ENCODE measurements at places on chromosomes 16 and 17.
A peak's percentile ranks its signal among the peaks of the same experiment; 100 is the strongest.

DNA sequence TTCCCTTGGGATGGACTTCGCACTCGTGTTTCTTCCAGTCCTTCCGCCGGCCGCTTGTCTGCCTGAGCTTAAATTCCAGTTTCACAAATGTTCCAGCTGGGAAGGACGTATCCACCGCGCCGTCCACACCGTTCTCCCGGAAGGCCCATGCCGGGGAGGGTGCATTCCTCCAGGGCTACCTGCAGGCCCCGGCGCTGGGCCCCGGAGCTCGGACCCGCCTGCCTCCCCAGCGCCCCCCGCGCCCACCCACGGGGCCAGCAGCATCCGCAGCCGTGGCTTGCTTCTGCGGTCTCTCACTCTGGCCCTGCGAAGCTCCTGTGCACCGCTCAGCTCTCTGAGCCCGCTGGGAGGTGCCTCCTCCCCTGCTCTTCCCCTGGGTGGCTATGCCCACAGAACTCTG is 2084.1 kb downstream of the TP53TG3F start:
- no peak for DNase-seq

DNA sequence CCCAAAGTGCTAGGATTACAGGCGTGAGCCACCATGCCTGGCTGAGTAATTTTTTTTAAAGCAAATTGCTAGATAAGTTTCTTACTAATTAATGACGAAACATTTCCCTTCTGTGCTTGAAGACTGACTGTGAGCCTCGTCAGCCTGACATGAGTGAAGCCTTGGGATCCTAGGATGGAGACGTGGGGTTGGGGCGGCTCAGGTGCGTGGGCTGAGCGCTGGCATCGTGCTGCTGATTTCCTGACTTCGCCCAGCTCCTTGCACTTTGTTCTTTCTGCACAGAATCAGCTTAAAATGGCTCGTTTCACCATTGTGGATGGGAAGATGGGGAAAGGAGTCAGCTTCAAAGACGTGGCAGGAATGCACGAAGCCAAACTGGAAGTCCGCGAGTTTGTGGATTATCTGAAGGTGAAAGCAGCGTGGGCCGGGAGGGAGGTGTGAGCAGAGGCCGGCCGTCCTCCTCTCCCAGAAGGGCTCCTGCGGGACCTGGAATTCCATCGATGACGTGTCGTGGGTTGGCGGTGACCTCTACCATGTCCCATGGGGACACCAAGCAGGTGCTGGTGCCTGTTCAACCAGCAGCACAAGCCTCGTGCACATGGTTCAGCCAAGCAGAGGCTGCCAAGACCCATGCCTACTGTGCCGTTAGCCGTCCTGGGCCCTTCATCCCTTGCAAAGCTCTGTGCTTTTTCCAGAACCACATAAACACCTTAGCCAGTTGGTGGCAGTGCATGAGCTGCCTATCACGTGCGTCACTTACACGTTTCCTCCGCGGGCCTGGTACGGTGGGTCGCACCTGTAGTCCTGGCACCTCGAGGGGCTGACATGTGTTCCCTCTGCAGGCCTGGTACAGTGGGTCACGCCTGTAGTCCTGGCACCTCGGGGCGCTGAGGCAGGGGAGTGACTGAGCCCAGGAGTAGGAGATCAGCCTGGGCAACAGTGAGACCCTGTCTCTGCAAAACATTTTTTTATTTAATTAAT is 22.5 kb downstream of the SPG7 start:
- no peak for DNase-seq

DNA sequence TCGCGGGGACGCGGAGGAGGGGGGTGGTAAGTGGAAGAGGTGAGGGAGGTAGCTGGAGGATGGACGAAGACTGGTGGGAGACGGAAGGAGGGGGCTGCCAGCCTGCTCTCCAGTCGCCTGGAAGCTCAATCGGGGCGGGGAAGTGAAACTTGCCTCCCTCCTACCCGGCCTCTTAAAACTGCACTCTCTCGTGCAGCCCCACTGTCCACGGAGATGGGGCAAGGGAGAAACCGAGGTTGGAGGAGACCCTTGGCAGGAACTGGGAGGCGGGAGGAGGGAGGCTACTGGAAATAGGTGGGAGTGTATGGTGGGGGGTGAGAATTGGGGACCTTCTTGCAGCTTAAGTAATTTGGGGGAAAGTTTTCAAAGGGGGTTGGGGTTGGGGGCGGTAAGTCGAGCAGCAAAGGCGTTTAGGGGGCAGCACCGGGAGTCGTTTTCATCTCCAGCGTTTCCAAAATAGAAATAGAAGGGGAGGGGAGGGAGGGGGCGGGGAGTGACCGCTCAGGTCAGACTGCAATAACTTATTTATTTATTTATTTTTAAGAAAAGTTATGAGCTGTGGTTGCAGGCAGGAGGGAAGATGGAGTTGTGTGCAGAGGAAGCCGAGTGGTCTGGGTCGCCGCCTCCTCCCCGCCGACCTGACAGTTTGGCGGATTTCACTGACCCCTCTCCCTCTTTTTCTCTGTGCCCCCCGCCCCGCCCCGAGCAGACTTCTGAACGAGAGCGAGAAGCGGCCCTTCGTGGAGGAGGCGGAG is 1.4 kb downstream of the SOX9 start:
- DNase-seq, result no peak

- no peak for DNase-seq
These were observed 89.9 kb downstream of the C16orf78 start for GRCh38 chr16:49463529-49463928.

DNA sequence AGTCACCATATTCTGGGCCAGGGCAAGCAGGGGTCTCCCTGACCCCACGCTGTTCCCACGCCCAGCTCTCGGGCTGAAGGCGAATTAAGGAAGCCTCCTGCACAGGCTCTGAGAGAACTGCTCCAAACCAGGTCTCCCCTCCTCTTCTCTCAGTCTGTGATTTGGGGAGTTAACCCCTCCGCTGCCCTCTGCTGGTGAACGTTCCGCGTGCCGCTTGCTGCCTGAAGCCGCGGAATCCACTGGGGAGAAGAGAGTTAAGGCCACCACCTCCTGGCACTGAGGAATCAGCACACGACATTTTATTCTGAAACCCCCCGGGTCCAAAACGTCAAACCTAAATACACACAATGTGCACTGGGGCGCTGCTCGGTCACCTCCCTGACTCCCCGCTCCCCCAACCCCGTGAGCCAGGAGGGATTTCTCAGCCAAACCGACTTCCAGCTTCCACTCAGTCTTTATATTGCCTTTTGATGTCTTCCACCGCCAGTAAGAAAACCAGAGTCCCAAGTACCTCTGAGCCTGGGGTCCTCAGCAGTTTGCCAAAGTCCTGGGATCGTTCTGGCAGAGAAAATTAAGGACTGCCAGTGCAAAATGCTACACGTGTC is 54.4 kb upstream of the RCVRN start:
- no peak for DNase-seq

DNA sequence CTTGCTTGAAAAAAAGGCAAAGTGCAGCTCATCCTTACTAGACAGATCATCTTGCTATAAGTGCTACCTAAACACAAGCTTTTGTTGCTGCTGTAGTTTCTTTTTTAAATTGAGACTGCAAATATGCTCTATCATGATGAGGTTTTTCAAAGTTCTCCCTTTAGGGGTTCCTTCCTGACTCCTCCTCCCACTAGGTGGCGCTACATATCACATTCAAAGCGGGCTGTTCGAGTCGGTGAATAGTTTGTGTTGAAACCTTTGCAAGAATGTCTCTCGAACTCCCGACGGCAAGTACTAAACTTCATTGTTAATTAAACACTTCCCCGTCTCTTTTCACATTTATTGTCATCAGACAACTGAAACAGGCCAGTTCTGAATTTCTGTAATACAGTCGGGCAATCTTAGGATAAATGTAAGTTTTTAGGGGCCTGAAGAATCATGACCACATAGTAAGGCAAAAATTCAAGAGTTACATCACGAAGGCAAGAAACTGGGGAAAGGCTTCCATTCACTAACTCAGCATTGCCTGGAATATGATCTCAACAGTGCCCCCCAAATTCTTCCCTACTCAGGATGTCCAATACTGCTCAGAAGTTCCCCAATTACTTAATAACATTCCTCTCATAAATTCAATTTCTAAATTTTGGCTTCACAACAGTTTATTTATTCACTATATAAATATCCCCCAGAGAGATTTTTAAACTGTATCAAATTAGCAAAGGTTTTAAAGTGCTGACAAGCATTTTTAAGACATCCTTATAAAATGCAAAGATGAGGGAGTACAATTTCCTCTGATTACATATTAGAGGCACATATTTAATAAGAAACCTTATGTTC is 6.7 kb downstream of the HS3ST3A1 start:
- DNase-seq, result peak; percentile 69

DNA sequence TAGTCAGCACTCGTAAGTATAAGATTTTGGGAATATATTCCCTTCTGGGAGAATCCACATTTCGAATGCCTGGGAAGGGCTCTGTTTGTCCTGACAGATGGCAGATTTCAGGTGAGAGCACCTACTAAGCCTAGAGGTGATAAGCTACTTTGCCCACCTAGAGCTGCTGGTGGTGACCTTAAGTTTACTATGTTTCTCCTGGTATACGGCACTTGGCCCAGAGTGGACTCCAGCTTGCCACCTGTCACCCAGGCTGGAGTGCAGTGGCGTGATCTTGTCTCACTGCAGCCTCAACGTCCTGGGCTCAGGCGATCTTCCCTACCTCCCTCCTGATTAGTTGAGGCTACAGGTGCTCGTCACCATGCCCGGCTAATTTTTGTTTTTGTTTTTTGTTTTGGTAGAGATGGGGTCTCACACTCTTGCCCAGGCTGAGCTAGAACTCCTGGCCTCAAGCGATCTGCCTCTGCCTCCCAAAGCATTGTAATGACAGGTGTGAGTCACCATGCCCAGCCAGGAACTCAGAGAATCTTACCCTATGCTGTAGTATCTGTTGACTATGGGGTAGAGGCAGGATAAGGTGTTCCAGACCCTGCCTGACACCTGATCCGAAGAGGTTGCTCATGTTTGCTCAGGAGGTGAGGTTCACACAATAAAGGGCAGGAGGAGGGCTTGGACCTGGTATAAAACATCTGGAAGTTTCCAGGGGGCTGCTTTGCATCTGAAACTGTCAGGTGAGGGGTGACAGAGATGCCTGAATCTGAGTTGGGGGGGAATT is at the start of gene ZG16:
TSS of gene ZG16 (plus strand) at position 681 of the 775 bp plus-strand sequence. CDS start 1,011 bp downstream, outside the sequence.
- DNase-seq, result no peak

- no peak for DNase-seq
These were observed 41.8 kb upstream of the ARL4D start for GRCh38 chr17:43356999-43357398.

DNA sequence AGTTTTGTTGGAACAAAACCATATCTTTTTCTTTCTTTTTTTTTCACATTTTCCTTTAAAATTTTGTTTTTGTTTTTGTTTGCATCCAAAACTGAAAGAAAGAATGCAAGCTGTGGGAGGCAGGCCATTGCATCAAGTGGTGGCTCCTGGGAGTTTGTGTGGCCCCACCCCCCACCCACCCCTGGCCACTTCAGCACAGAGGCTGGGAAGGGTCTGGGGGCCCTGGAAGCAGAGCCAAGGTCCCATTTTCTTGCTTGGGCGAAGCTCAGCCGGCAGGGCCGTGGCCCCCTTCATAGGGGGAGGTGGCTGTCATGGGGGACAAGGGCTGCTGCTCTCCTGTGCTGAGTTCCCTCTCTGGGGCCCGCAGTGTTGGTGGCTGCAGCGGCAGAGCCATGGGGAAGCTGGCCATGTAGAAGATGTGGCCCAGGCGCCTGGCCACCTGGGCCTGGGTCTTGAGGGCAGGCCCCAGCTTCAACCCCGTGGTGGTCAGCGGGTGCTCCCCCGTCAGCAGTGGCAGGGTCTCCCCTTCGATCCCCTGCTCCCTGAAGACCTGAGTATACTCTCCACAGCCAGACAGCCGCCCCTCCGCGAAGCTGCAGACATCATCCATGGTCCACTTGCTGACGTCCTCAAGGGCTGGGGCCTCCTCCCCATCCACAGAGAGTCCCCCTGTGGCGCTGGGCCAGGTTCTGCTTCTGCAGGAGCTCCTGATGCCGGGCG is 19.8 kb downstream of the PAFAH1B1 start:
- no peak for DNase-seq

DNA sequence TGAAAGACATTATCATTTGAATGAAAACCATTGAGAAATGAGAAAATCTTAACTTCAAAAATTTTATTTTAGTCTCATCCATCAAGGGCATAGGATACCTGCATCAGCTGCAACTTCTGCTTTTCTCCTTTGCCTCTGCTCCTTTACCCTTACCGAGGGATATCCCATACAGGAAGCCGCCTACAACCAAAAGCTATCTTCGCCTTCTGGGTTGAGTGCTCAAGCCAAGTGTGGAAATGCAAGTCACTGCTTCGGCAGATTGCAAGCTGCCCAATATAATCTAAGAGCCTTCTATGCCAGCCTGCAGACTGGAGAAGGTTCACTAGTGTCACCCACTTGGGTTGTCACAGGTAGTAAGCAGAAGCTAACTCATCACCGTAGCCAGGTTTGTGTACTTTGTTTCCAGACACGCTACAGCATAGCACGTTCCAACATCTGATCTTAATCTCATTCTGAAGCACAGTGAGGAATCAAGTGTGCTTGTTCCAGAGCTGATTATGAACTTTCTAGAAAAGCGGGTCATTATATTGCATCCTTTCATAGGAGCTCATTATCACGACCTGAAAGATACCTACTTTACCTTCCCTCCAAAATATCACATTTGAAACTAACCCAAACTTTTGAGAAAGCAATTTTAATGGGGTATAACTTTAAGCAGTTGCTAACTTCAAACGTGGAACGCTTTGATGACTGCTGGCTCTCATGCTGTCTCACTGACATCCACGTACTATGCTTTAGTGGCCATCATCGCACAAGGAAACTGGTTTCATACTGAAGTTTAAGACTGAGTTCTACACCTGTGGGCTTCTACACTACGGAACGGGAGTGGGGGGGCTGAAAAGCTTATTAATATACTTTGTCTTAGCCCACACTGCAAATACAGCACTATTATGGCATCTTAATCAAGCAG is 8.0 kb upstream of the UNK start:
- DNase-seq, result no peak

Measured in left cardiac atrium (tissue), 4 donors.